ENCODE measurements at places on chromosomes 2 and 18.

- DNase-seq, result no peak
Observed at GRCh38 chr2:146984014-146984413, 860.8 kb upstream of the ACVR2A start.

- DNase-seq, result no peak
Observed at GRCh38 chr2:238863231-238863630, 15.3 kb downstream of the TWIST2 start.

DNA sequence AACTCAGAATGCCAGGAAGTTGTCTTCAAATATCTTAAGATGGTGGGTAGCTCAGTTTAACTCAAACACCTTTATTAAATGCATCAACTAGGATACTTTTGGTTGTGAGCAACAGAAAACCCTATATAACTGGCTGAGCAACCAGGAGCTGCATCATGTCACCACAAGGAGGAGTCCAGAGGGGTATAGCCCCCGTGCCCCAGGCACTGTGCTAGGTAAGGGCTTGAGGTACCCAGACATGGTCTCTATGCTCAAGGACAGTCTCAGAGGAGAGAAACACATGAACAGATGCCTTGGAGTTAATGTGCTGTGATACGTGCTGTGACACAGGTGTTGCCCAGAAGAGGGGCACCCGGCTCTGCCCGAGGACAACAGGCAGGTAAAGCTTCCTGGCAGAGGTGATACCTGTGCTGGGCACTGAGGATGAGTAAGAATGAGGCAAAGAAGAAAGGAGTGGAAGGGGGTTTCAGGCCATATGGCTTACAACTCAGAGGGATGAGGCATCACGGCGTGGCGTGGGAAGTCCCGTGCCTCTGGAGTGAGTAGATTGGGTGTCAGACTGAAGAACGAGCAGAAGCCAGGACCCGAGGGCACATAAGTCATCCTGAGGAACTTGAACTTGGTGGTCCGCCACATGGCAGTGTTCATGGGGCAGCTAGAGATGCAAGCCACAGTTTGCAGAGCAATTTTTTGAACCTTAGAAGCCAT, 32.0 kb upstream of the CAB39 start:
- no peak for DNase-seq

DNA sequence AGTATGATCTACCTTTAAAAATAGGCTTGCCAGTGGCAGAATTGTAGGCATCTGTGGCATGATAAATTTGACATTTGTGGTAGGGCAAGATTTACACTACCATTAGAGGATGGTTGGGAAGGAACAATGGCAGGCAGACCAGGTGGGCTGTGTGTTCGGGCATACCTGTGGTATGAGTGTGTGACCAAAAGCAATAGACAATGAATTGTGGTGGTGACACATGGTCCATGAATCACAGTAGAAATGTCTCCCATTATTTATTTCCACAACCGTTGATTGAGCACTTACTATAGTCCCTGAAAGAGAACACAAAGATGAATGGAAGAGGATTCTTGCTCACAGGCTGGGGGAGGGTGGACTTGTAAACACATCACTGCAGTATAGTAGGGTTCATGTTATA, 29.9 kb upstream of the RUFY4 start:
- DNase-seq, result no peak

DNA sequence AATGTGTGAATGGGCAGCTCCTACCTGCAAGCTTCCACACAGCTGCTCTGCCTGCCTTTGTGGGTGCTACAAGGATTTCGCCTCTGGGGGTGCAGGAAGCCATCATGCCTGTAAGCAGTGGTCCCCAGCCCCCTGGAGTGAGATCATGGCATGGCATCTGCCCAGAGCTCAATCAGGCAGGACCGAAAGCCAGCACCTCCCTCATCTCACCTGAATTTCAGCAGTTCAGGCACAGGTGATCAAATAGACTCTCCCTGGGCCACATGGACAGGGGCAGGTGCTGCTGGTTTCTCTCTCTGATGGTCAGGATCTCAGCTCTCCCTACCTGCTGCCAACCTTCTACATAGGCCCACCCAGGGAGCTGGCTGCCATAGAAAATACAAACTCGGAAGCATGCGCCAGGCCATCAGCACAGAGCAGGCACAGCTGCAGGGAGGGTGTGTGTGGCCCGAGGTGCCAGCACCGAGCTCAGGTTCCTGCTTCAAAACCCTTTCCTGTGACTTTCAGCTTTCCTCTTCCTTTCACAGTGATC, 133.2 kb upstream of the ID2 start:
- peak; percentile 83 for DNase-seq

Data from DMS53 (cell line).